ENCODE measurements at places on chromosomes 16 and 17.

GRCh38 chr17:683499-684254 is 31.0 kb downstream of the VPS53 start:
- no peak for DNase-seq

- no peak for DNase-seq
These were observed 196.3 kb downstream of the AXIN2 start for GRCh38 chr17:65365169-65365568.

DNA sequence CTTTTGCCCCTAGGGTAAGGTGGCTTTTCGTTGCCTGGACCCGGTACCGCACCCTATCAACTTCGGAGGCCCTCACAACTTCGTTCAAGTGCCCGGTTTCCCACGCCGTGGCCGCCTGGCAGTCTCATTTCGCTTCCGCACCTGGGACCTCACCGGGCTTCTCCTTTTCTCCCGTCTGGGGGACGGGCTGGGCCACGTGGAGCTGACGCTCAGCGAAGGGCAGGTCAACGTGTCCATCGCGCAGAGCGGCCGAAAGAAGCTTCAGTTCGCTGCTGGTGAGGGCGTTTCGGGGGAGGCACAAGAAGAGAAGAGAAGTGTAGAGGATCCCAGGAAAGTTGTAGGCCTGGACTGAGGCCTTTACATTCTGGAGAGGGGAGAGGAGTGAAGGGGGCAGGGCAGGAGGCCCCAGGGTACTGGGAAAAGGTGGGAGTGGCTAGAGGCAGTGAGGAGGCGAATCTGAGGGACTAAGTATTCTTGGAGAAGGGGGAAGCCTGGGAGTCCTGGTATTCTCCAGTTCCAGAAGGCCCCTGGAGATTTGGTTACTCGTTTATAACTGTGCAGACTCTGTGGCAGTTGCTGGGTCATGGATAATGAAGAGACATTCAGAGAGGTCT is 5.5 kb downstream of the CNTNAP1 start:
- no peak for DNase-seq

DNA sequence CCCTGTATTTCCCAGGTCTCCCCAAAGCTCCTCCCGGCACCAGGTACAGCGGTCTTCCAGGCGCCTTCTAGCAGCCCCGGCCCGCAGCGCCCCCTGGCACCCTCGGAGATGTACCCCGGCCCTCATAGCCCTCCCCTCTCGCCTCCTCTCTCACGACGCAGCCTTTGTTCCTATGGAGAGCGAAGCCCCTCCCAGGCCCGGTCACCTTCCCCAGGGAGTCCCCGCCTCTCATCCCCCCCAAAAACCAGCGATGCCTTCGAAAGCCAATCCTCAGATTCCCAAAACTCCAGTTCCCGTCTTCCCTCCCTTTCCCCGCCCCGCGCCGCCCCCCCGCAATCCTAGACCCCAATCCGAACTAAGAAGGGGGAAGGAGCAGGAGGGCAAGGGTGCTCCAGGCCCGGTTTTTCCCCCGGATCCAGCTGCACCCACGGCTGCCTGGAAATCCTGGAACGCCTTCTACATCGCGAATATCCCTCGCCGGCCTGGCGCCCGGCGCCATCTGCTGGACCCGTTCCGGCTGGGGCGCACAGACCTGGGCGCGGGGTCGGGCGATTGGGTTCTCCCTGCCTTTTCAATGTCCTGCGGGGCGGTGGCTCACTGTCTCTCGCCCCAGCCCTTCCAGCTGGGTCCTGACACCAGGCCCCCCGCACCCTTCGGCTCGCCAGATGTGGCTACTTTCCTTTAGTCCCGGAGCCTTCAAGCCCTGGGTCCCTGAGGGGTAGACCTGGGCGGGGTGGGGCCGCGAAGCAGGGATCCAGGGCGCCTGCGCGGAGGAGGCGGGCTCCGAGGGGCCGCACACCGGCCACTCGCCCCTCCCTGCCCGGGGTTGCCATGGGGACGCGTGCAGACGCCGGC is at the start of gene DNAH2:
Gene DNAH2, plus strand, starts transcription at position 844 of the 855 bp plus-strand sequence. CDS start 1,991 bp downstream, outside the sequence.
- DNase-seq = peak; percentile 79

GRCh38 chr16:75658175-75658574 is 10.6 kb downstream of the TERF2IP start:
- no peak for DNase-seq

DNA sequence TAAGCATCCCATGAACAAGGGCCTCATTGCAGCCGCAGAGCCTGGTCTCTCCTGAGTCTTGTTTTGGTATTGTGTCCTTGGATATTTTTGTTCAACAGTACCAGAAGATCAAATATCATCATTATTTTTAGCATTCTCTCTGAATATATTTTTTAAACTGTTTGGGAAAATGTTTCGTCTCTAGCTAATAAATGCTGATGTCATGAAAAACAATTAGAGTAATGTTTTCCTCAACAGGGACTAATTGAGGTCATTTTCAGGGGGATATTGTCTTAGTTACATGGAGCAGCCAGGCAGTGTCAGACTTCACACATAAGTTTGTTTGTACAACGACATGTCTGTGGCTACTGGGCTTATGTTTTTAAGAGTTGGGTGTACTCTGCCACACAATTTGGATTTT is 805.3 kb upstream of the SOX9 start:
- no peak for DNase-seq

- no peak for DNase-seq
These were observed 27.7 kb downstream of the CRAMP1 start for GRCh38 chr16:1639860-1640259.

- DNase-seq = no peak
These were observed 16.7 kb downstream of the RFFL start for GRCh38 chr17:35046740-35047283.

GRCh38 chr16:1575578-1575977 is 36.3 kb downstream of the IFT140 start:
- no peak for DNase-seq

DNA sequence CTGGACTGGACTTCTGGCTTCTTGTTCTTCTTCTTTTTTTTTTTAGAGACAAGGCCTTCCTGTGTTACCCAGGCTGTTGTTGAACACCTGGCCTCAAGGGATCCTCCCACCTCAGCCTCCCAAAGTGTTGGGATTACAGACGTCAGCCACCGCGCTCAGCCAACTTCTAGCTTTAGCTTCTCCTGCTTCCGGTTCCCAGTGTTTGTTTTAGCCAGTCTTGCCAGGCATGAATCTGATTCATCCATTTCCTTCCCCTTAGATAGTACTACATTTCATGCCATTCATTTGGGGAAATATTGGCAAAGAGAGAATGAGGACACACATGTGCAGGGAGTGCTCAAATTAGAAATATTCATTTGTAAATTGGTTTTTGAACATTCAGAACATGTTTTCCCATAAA is 12.1 kb upstream of the NDUFAB1 start:
- no peak for DNase-seq

DNA sequence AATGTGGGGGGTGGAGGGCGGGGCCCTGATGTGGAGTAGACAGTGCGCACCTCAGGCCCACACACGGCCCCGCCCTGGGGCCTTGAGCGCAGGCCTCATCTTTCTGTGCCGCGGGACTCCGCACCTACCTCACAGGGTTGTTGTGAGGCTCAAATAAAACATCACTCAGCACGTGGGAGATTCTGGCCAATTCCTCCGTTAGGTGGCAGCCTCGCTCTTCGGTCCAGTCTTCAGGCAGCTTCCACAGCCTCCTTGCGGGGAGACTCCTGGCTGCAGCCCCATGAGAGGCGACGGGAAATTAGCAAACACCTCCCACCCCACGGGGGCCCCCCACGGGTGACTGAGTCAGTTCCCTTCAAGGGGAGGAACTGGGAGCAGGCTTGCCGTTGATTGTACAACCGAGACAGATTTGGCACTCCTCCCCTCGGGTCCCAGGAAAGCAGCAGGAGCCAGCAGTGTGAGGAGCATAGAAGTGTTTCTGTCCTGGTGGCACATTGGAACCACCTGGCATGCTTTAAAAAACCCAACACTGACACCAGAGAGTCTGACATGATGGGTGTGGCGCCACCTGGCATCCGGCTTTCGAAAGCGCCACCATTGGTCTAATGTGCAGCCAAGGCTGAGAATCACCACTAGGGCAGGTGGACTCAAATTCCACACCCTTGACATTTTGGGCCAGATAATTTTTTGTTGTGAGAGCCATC is 7.6 kb downstream of the MRM1 start:
- no peak for DNase-seq

DNA sequence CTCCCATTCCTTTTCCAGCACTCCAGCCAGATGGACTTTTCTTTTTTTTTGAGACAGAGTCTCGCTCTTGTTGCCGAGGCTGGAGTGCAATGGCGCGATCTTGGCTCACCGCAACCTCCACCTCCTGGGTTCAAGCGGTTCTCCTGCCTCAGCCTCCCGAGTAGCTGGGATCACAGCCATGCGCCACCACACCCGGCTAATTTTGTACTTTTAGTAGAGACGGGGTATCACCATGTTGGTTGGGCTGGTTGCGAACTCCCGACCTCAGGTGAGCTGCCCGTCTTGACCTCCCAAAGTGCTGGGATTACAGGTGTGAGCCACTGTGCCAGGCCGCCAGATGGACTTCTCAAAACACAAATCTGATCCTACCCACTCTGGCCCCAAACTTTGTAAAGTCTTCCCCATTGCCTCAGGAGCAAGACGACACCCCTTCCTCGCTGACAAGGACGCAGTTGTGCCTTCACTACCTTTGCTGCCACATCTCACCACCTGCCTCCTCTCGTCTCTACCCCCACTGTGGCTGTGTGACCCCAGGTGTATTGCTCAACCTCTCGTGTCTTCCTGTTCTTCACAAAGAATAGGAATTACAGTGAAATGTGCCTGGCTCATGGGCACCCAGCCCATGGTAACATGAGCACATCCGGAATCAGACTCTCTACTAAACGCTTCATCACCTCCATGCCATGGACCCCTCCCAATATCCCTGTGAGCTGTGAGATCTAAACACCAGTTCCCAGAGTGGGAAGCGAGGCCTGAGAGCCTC is 3.7 kb upstream of the BANP start:
- DNase-seq = no peak

DNA sequence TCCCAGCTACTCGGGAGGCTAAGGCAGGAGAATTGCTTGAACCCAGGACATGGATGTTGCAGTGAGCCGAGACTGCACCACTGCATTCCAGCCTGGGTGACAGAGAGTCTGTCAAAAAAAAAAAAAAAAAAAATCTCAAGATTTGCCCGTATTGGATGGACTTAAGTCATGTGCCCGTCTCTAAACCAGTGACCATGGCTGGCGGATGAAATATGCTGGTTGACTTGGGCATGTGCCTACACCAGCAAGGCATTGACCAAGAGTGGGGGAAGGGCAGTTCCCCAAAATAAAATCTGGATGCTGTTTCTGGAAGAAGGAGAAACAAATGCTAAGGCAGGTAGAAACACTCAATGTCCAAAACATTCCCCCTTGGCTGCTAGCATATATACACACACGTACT is 21.5 kb upstream of the COL1A1 start:
- DNase-seq = no peak

DNA sequence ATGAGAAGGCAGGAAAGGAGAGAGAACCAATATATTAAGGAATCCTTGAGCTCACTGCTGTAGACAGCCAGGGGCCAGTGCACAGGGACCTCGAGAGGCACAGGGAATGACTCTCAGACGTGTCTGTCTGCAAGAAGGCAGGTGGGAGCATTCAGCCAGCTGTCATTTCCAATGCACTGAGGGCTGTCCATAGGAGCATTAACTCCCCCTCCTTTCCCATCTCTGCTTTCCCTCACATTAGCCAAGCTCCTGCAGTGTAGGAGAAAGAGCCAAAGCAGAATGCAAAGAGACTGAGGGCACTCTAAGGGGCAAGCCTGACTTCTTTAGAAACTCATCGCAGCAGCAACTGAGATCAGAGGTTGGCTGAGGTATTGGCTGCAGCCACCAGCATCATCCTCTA is 218.3 kb downstream of the CDH13 start:
- no peak for DNase-seq

Data from upper lobe of left lung (tissue), 6 donors.